Activated CD4-positive, alpha-beta memory T cell treated with anti-CD3 and anti-CD28 coated beads for 36 hours (primary cell): ENCODE measurements at places on chromosomes 7 and 10. TPM values are rescaled to one million over a fixed set of nuclear protein-coding genes. Genes with fewer than 3 reads are reported as not detected.

DNA sequence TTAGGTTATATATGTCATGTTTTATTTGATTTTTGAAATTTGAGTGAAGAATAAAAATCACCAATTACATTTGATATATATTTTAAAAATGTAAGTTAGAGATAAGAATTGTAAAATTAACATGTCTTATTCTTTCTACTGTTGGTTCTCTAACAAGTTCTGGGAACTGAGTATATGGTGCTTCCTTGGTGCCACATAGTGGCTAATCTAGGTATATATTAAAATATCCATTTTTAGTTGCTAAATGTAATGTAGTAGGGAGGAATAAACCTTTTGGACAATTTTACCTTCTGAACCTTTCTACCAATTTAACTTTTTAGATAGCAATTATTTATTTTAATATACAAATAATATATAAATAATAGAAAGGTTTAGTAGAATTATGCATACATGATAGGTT lies 17.5 kb downstream of the CFAP69 start:
- no peak for DNase-seq

LEP gene
- total RNA-seq, result not detected

GRCh38 chr7:69756235-69756634 lies 158.0 kb downstream of the AUTS2 start:
- DNase-seq, result no peak

- DNase-seq, result no peak
These were observed 434.4 kb downstream of the AUTS2 start for GRCh38 chr7:70032649-70033048.
